Sciatic nerve (tissue), 2 donors: ENCODE measurements at places on chromosomes 5 and 9. TPM values are rescaled to one million over a fixed set of nuclear protein-coding genes. Genes with fewer than 3 reads are reported as not detected.

TMED7 gene
- 72.5 TPM for total RNA-seq

GDNF gene
- total RNA-seq = not detected

PDGFRB gene
- total RNA-seq = 215 TPM

SLC6A3 gene
- not detected for total RNA-seq

PPWD1 gene
- total RNA-seq = 47.1 TPM

GDF9 gene
- total RNA-seq = 0.40 TPM

COL23A1 gene
- total RNA-seq = 10.7 TPM

SPAAR gene
- 5.8 TPM for total RNA-seq

GKAP1 gene
- total RNA-seq = 11.5 TPM

MSMP gene
- not detected for total RNA-seq

PTPN3 gene
- 1.0 TPM for total RNA-seq

UBE2QL1 gene
- 0.94 TPM for total RNA-seq

PCDHGA7 gene
- total RNA-seq = 7.3 TPM

IFNA2 gene
- total RNA-seq = not detected

GOLM1 gene
- total RNA-seq = 20.9 TPM

MAPKAP1 gene
- total RNA-seq = 54.6 TPM

TPM2 gene
- 165 TPM for total RNA-seq

PRR16 gene
- total RNA-seq = 0.71 TPM

SPINK4 gene
- not detected for total RNA-seq

CTXN3 gene
- not detected for total RNA-seq

ADAMTS13 gene
- total RNA-seq = 4.6 TPM

PLCXD3 gene
- 4.2 TPM for total RNA-seq

DRD1 gene
- total RNA-seq = 0.89 TPM

FOXI1 gene
- total RNA-seq = not detected
